ENCODE measurements at places on chromosomes 13 and 19.
A peak's percentile ranks its signal among the peaks of the same experiment; 100 is the strongest.

GRCh38 chr13:99639126-99639525 is 137.9 kb downstream of the TM9SF2 start:
- no peak for DNase-seq

GRCh38 chr13:33259296-33259695 is 26.3 kb downstream of the STARD13 start:
- DNase-seq = no peak

DNA sequence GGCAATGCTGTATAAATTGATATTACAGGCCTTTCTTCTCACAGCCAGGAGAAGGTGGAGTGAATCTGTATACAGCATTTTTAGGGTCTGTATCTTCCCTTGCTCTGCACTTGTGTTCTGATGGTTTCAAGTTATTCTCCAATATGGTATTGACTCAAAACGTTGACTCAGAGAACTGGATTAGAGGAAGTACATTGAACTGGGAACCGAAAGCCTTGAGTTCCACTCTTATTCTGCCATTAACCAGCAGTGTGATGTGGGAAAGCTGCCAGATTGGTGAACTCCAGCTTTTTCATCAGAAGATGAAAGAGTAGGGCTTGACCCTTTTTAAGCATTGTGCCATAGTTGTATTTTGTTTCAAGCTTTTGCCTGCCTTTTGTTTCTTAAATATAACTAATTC is 167.7 kb downstream of the SPRY2 start:
- DNase-seq = peak; percentile 29

DNA sequence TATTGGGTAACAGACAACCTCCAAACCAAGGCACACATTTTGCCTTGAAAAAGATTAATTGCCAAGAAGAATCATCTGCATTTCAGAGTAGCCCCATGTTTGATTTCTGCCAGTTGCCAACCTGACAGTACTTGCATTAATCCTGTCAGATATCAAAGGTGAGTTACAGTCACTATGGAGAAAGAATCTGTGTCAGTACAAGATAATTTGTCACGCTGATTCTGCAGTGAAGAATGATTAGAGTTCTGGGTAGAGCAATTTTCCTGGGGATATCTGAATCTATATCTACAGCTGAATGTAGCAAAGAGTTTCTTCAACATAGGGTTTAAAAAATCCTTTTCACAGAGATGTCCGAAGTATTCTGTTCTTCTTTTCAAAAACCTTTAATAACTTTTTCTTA is 150.7 kb downstream of the AKAP11 start:
- DNase-seq = no peak

DNA sequence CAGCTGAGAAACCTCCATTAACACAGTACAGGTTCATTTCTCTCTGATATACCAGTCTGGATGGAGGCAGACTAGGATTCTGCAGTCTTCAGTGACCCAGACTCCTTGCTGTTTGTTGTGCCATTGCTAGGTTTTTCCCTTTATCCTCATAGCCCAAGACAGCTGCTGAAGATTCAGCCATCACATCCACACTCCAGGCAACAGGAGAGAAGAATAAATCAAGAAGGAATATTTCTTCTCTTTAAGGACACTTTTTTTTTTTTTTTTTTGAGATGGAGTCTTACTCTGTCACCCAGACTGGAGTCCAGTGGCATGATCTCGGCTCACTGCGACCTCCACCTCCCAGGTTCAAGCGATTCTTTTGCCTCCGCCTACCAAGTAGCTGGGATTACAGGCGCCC is 14.3 kb downstream of the CLPTM1 start:
- no peak for DNase-seq

DNA sequence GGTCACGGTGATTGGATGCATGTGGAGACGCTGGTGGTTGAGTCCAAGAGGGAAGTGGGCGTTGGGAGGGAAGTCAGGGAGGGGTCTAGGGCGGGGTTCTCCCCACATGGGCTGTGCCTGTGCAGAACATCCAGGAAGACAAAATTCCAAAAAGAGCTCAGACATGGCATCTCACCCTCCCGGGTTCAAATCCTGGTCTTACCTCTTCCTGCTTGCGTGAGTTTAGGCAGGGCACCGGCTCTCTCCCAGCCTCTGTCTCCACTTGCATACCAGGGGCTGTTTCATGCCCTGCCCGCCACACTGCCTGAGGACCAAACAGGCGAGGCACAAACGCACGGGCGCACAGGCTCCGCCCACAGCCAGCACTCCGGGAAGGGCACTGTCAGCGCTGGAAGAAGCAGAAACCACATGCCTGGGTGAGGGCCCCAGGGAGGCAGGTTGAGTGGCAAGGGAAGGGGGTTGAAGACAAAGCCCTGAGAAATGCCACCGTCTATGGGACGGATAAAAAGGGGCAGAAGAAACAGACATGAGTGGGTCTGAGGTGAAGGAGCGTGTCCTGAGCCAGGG is 123.6 kb upstream of the SOX1 start:
- no peak for DNase-seq

- DNase-seq = no peak
These were observed 1387.8 kb upstream of the ATXN8OS start for GRCh38 chr13:68719815-68720214.

- DNase-seq = no peak
These were observed 1013.1 kb upstream of the ATXN8OS start for GRCh38 chr13:69094485-69094884.

DNA sequence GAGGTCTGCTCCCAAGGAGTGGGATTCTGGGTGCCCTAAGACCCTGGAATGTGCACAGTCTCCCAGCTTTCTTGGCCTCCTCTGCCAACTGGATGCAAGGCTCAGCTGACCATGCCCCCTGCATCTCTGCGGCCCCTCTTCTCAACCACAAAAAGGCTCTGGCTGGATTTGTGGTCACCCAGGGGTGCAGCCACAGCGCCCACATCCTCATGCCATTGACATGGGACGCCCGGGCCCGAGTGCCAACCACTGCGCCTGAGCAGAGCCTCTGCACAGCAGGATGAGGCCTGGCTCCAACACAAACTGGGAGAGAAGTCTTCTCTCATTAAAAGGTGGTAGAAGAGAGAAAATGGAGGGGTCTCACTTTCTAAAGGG is 103.5 kb downstream of the FOXO1 start:
- DNase-seq = no peak

GRCh38 chr13:76647550-76647949 is 238.7 kb downstream of the KCTD12 start:
- DNase-seq = no peak

- no peak for DNase-seq
These were observed 10.7 kb upstream of the TMEM255B start for GRCh38 chr13:113748101-113748861.

DNA sequence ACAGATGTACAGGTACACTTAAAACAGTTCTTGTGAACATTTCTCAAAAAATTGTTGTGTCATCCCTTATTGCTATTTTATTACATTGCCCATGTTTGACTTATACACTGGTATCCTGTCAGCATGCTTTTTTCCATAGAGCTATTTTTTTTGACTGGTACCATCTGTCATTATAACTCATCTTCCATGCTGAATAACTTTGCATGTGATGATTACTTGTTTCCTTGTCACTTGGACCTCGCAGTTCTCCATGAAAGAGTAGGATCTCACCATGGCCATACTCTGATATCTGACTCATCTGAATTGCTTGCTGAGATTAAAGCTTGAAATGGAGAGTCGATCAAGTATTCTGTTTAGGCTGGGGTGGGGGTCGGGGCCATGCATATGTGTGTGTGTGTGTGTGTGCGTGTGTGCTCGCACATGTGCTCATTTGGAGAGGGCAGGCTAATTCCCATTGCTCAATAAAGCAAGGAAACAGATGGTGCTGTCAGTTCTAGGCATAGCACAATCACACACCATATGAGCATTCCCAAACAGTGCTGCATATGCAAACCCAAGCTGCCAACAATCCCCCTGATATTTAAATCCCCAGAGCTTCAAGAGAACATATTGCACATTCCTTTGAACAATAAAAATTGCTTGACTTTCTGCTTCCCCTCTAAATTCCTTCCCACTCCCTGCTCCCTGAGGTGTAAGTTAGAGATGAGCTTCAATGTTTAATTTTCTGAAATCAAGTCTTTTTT is 62.9 kb downstream of the NHLRC3 start:
- peak; percentile 12 for DNase-seq

DNA sequence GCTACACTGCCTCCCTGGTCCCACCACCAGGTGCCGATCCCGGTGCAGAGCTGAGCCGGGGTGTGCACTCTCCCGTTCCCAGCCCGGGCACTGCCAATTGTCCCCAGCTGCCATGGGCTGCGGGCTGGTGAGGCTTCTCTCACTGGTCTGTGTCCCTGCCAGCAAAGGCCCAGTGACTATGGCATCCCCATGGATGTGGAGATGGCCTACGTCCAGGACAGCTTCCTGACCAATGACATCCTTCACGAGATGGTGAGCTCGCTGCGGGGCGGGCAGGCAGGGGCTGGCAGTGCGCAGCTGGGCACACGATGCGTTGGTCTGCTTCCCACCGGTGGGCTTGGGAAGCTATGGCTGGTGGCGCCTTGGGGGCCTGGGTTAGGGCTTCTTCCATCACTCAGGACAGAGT is 14.6 kb downstream of the MPND start:
- no peak for DNase-seq

Data from hindlimb muscle (tissue), 1 donor.